ENCODE measurements at places on chromosomes 6 and 20. TPM values are rescaled to one million over a fixed set of nuclear protein-coding genes. Genes with fewer than 3 reads are reported as not detected.

The MEI4 gene
- total RNA-seq, result 0.10 TPM

DNA sequence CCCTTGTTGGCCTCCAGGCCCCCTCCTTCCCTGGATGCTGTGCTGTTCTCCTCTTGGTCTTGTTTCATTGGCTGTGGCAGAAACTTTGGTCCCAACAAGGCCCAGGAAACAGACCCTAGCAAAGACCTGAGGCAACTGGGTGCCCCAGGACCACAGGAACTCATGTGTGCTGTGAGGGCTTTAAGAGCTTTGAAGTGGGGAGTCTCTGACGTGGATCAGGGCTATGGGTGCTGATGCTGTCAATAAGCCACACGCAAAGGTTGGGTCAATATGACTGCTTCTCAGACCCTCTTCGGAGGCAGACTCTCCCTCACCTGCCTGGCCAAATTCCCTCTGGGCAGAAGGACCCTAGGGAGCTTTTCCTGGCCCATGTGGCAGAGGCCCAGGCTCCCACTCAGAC is 91.5 kb upstream of the MLN start:
- no peak for DNase-seq

DNA sequence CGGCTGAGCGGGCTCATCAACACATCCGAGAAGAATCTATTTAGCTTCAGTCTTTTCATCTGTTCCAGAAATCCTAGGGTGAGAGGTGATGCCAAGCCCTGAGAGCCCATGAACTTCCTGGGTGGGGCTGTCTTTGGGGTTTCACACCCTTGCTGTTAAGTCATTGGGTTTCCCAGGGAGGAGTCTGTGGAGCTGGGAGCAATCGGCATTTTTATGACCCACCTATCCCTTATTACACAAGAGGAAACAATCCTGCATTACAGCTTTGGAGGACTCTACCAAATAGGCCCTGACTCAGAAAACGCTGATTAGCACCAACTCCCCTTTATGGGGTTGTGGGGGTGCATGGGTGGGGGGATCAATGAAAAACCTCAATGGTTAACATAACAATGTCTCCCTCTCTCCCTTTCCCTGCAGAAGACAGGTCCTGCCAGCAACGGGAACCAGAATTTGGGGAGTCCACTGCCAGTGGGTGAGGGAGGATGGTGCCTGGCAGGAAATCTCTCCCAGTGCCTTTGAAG is 46.3 kb downstream of the EZR start:
- no peak for DNase-seq

The TTLL9 gene
- not detected for total RNA-seq

DNA sequence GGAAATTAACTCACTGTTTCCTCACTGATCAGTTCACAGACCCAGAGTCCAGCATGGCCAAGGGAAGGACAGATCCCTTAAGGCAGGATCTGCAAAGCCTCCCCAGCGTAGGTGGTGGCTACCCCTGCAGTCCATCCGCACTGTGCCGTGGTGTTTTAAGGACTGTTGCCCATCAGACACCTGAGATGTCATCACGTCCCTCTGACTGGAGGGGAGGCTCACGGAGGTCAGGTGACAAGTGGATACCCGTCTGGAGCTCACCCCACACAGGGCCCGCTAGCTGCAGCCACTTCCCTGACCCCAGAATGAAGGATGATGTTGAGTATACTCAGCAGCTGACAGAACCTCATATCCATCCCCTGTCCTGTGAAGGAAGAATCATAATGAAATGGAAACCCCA is 161.8 kb upstream of the GGTLC1 start:
- no peak for DNase-seq

Measured in left lobe of liver (tissue), 2 donors.